Fibroblast of the conjunctiva (primary cell): ENCODE measurements at places on chromosomes 11 and 22.

- no peak for DNase-seq
Measured at GRCh38 chr11:113351480-113351879, 36.1 kb upstream of the ANKK1 start.

- no peak for DNase-seq
Measured at GRCh38 chr11:107659310-107659709, 52.5 kb downstream of the SLN start.

DNA sequence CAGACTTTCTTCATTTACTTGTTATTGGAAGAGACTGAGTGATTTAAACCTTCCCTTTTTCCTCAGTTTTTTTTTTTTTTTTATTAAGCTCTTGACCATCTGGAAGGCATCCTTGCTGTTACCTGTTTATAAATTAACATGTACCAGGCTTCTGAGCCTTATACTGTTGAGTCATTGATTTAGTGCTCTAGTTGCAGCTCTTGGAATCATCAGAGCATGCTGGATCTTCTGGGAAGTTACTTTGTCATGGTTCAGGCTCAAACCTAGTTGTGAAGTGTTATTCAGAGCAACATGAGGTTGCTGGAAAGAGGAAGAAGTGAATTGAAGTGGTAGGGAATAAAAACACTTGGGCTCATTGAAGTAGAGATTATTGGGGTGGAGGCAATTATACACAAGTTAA is 6.3 kb downstream of the ZDHHC5 start:
- no peak for DNase-seq

- no peak for DNase-seq
Measured at GRCh38 chr11:28346209-28346608, 238.0 kb downstream of the METTL15 start.

DNA sequence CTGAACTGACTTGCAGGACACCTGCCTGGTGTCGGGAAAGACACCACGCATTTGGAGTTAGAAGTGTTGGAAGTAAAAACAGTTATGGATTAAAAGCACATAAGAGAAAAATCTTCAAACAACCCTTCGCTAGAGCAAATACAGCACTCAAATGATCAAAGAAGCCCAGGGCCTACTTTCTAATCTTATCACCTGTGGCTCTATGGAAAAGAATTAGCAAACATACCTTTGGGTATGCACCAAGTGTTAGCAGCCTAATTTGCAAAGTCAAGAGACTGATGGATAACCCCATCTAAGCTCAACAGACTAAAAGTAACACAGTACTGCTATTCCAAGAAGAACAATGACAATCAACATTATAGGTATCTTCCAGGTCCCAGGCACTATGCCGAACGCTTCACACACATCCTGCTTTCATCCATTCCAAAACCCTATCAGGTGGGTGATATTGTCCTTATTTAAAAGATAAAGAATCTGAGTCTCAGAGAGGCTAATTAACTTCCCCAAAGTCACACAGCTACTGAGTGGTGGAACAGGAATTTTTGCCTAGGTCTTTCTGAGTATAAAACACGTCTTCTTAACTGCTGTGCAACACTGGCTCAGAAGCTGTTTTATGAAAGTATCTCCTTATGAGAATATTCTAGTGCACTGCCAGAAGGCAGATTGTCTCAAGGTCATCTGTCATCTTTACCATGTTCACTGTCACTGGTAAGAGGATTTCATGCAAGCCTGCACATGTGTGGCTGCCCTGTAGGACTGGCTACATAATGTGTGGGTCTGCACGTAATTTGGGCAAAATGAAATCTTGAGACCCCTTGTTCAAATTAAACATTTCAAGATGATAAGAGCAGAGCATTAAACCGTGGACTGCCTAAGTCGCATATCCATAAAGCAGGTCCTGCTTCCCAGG is 16.4 kb downstream of the SLC1A2 start:
- no peak for DNase-seq

- no peak for DNase-seq
Measured at GRCh38 chr22:35317680-35318290, 18.1 kb downstream of the TOM1 start.

- DNase-seq = no peak
Measured at GRCh38 chr11:1640076-1640946, 10.7 kb downstream of the KRTAP5-5 start.

DNA sequence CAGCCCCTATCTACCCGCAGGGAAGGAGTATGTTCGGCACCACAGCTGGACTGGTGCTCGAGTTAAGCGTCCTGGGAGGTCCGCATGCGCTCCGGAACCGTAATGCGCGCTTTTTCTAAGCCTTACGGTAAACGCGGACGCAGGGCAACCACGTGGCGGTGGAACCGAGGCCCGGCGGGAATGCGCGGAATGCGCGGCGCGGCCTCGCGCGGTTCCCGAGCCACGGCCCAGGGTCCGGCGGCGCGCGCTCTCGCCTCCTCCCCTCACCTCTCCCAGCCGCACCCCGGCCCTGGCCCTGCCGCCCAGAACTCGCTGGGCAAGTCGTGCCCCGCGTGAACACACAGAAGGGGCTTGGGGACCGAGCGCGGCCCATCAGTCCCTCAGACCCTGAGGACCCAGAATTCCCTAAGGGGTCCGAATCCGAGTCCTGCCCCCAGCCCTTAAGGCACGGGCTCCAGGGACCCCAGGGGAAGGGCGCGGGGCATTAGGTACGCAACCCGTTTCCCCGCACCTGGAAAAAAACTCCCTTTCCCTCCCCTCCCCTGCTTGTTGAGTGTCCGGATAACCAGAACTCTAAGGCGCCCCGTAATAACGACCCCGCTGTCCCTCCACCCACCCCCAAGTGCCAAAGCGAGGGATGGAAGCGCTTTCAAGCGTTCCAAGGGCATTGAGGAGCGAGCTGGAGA is 4.3 kb upstream of the CCND1 start:
- DNase-seq = no peak

- DNase-seq = no peak
Measured at GRCh38 chr11:41786087-41786486, 326.6 kb upstream of the LRRC4C start.

DNA sequence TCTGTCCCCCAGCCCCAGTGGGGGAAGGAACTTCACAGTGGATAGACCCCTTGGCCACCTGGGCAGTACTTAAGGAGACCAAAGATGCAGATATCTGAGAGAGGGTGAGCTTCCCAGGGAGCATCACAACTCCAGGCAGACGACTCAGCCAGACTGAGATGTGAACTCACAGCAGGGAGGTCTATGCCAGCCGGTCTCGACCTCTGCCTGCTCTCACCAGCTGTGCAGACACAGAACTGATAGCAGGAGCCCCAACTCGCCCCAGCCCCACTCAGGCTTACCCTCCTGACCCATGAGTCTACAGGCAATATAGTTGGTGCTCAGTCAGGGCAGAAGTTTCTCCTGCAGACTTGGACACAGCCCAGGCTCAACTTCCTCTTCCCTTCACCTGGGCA is 29.7 kb upstream of the ACCSL start:
- no peak for DNase-seq

DNA sequence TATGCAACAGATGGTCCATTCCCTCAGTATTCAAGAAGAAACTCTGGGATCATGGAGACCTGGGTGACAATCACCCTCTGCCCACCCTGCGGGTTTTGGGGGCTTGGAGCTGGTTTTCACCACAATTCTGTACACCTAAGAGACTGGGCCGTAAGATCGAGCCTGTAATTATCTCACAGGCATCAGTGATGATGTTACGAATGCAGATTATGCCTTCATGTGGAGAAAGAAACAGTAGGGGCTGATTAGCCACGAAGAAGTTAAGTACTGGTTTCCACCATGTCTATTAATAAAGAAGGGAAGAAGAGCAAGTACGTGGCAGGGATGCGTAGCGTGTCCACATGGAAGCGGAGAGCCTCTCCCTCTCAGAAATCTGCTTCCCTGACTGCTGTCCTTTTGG is 5.3 kb upstream of the EFCAB6 start:
- no peak for DNase-seq

- no peak for DNase-seq
Measured at GRCh38 chr22:21033895-21034294, 1.5 kb upstream of the SLC7A4 start.

- DNase-seq = no peak
Measured at GRCh38 chr11:69832561-69833413, 13.6 kb upstream of the FGF3 start.

DNA sequence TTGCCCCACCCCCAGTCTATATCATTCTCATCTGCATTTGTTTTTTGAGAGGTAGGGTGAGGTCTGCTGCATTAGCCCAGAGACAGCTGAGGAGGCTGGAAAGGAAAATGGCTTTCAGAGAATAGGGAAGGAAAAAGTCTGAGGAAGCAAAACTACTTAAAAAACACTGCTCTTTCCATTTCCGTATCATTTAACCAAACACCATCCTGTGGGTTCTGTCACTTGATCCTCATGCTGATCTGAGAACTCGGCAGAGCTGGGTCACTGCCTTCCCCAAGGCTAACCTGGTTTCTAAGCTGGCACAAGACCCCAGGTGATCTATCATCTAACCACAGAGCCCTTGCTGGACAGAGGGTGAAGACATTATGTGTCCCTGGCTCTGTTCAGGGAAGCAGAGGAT is 1.2 kb downstream of the FOLR2 start:
- DNase-seq = no peak

DNA sequence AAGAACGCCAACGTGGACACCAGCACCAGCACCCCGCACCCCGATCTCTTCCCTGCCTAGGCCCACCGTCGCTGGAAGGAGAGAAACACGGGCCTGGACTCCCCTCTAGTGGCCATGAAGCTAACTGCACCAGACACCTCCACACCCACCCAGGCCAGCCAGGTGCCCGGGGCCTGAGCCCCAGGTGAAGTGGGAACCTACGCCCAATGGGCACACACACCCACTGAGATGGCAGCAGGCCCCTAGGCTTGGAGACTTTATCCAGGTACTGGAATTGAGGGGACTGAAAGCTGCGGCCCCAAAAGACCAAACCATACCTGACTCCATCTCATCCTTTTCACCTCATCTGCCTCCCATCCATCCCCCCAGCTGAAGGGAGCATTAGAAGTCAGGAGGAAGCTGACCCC is 81.0 kb downstream of the BUD13 start:
- no peak for DNase-seq

DNA sequence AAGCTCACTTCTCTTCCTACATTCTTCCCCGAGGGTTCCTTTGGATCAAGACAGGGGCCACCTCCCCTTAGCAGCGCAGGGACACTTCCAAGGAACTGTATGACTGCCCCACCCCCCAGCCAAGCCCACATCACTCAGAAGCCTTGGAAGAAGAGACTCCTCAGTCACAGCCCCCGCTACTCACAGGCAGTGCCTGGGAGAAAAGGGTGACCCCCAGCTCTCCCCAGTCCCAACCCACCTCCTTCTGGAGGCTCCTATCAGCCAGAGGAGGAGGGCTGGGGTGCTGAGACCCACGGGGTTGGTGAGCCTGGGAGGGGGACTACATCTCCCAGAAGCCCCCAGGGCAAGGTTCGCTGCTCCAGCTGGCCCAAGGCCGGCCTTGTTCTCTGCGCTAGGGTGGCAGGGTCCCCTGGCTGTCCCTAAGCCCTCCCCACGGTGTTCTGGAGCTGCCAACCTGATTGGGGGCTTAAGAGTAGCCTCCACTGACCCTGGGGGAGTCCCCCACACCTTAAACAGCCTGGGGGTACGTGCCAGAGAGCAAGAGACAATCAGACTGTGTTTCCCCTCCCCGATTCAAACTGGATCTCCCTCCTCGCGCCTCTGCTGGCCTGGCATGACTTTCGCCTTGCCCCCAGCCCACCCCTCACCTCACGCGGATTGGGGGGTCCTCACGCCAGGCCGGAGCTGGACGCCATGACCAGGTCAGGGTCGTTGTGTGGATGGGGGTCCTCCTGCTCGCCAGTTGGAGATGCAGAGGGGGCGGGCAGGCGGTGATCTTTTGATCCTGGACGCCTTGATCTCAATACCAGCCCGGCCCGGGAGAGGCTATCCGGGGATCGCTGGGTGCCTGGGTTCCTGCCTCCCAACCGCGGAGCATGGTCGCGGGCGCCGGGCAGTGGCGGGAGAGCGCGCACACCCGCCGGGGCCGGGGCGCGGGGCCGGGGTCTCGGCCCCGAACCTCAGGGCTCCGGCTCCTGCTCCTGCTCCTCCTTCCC is 838 bp downstream of the BCL9L start:
- DNase-seq = no peak

GRCh38 chr11:126645186-126645585 is 289.7 kb downstream of the ST3GAL4 start:
- DNase-seq = no peak

DNA sequence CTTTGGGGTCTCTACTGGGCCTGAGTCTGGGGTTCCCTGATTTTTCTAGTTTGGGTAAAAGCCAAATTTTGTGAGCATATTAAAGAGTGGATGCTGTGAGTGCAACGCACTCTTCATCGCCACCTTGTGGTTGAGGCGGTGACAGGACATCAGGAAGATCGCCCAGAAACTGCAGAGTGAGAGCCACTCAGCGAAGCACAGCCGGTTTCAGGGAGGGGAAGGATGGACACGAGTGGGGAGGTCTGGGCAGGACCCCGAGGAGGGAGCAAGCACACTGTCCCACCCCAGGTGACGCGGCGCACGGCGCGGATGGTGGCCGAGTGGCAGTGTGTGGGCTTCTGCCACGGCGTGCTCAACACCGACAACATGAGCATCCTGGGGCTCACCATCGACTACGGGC is 9.1 kb downstream of the SELENOO start:
- peak; percentile 39 for DNase-seq

- DNase-seq = no peak
Measured at GRCh38 chr11:121295246-121296029, 2.9 kb downstream of the SC5D start.

GRCh38 chr11:102666331-102666957 is 39.1 kb downstream of the MMP27 start:
- peak; percentile 29 for DNase-seq

GRCh38 chr11:30561691-30562415 is 24.3 kb downstream of the MPPED2 start:
- no peak for DNase-seq

- no peak for DNase-seq
Measured at GRCh38 chr11:17531636-17532113, 12.5 kb downstream of the USH1C start.

- no peak for DNase-seq
Measured at GRCh38 chr11:708511-708910, 2.5 kb downstream of the EPS8L2 start.

GRCh38 chr11:44282620-44283019 is 27.3 kb downstream of the ALX4 start:
- DNase-seq = no peak

GRCh38 chr11:73493956-73494598 is 103.8 kb downstream of the FAM168A start:
- peak; percentile 12 for DNase-seq

DNA sequence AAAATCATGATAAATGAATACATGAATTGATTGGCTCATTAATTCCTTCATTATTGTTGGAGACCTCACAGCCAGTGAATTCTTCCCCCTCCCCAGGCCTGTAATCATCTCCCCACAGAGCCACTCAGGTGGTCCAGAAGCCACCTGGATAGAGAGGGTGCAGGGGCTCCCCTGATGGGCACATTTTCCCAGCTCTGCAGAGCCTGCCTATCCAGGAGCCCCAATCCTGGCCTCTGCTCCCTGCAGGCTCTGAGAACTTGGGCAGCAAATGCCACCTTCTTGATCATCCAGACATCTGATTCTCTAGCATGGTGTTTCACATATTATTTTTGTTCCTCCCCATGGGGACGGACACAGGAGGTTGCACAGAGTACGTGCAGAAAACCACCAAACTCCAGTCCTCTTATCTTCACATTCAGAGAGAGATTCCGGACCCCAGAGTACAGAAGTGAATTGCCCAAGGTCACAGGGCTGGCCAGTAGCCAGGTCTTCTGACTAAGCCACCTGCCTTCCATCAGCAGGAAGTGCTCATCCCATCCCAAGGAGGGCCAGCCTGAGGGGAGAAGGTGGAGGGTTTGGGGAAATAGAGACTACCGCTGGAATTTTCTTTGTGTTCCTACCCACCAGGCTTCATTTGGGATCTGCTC is 348.0 kb downstream of the BUD13 start:
- no peak for DNase-seq

GRCh38 chr11:501001-501682 is 5.9 kb downstream of the RNH1 start:
- DNase-seq = no peak

GRCh38 chr11:78166855-78167469 is 21.5 kb downstream of the KCTD21 start:
- no peak for DNase-seq
